ENCODE measurements at places on chromosomes 12 and 14.

DNA sequence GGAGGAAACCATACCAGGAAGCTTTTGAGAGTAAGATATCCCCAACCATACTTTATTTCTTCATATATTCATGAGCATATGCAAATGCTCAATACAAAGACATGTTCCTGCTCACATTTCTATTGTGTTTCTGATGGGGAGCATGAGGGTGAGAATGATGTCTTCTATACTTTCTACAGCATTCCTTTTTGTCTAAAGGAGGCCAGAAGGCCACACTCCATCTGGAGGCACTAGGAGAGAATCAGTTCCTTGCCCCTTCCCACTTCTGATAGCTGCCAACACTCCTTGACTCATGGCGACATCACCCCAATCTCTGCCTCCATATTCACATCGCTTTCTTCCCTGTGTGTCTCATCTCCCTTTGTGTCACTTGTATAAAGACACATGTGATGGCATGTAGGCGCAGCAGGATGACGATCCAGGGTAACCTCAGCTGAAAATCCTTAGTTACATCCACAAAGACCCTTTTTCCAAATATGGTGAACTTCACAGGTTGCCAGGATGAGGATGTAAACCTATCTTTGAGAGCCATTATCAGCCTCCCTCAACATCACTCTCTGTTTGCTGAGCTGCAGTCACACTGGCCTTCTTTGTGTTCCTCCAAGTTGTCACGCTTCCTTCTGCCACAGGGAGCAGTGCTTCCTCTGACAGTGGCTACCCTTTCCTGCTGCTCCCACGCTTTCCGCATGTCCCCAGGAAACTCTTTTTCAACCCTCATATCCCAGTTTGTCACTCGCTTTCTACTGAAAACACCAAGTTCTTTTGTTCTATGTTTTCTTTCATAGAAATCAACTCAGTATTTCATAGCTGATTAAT is 96.9 kb downstream of the STXBP6 start:
- H3K27me3 ChIP-seq, result no peaks in the 10 kb centered on the region
- H3K36me3 ChIP-seq, result no peaks in the 10 kb centered on the region
- no peak overlapping the region for H3K4me3 ChIP-seq
- H3K4me1 ChIP-seq, result no peaks in the 10 kb centered on the region
- no peak overlapping the region for H3K27ac ChIP-seq
- no peak for DNase-seq

GRCh38 chr12:119157978-119158377 is 20.8 kb upstream of the HSPB8 start:
- H3K4me1 ChIP-seq, result no peaks in the 10 kb centered on the region
- no peaks in the 10 kb centered on the region for H3K36me3 ChIP-seq
- no peak for DNase-seq

DNA sequence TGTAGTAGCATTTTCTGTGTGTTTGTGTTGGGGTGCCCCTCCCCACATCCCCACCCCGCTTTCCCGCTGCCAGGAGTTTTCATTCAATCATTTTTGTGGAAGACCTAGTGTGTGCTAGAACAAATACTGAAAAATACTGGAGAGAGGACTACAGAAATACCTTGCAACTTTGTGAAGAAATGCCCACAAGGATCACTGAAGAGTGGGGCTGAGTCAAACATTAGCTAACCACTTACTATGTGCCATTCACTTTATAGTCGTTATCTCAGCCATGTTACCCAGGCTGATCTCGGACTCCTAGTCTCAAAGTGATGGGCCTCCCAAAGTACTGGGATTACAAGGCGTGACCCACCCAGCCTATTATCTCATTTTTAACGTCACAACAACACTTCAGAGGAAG is 559 bp upstream of the LMBR1L start:
- H3K36me3 ChIP-seq, result peaks cover 6% of the 10 kb centered on the region
- H3K27me3 ChIP-seq, result no peaks in the 10 kb centered on the region
- peak overlapping the region; percentile 88 for H3K27ac ChIP-seq
- peaks cover 22% of the 10 kb centered on the region for H3K4me1 ChIP-seq
- peak overlapping the region; percentile 92 for H3K4me3 ChIP-seq
- no peak for DNase-seq

GRCh38 chr14:72420749-72421474 is 473.0 kb downstream of the DPF3 start:
- H3K4me1 ChIP-seq, result no peaks in the 10 kb centered on the region
- H3K4me3 ChIP-seq, result no peak overlapping the region
- DNase-seq, result peak; percentile 55
- no peak overlapping the region for H3K27ac ChIP-seq
- no peaks in the 10 kb centered on the region for H3K27me3 ChIP-seq

GRCh38 chr12:32257695-32258496 is 141.5 kb upstream of the FGD4 start:
- H3K36me3 ChIP-seq, result no peaks in the 10 kb centered on the region
- no peaks in the 10 kb centered on the region for H3K27me3 ChIP-seq
- H3K4me3 ChIP-seq, result no peak overlapping the region
- no peak for DNase-seq
- no peak overlapping the region for H3K27ac ChIP-seq
- H3K4me1 ChIP-seq, result no peaks in the 10 kb centered on the region

DNA sequence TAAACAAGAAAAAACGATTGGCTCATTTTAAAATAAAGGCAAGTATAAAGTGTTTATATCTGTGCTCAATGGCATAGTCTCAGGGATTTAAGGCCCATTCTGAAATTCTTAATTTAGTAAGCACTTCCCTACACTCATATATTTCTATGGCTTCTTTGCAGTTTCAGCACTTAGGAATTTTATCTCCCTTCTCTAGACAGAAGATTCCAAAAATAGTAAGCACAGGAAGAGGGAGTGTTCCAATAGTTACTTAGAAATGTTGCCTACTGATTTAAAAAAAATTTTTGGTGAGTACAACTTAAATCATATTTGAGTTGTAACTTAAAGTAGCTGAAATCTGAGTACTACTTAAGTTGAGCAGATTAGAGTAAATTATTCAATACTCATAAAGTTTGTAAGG is 19.8 kb downstream of the INSM2 start:
- no peak overlapping the region for H3K27ac ChIP-seq
- H3K4me3 ChIP-seq, result no peak overlapping the region
- no peak for DNase-seq
- no peaks in the 10 kb centered on the region for H3K4me1 ChIP-seq
- H3K27me3 ChIP-seq, result no peaks in the 10 kb centered on the region

- H3K27ac ChIP-seq, result no peak overlapping the region
- no peaks in the 10 kb centered on the region for H3K36me3 ChIP-seq
- H3K4me3 ChIP-seq, result no peak overlapping the region
- no peak for DNase-seq
These were observed 77.0 kb downstream of the SEC23A start for GRCh38 chr14:39025810-39026627.

- H3K36me3 ChIP-seq, result no peaks in the 10 kb centered on the region
- no peak overlapping the region for H3K4me3 ChIP-seq
- no peak for DNase-seq
- no peak overlapping the region for H3K27ac ChIP-seq
These were observed 3.8 kb downstream of the SETD3 start for GRCh38 chr14:99476864-99477263.

DNA sequence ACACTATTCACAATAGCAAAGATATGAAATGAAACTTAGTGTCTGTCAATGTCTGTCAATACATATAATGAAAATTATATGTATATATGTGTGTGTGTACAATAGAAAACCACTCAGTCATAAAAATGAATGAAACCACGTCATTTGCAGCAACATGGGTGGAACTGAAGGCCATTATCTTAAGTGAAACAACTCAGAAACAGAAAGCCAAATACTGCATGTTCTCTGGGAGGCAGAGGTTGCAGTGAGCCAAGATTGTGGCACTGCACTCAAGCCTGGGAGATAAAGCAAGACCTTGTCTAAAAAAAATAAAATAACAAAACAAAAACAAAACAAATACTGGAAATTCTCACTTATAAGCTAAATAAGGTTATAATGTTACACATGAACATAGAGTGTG is 16.7 kb upstream of the E2F7 start:
- no peaks in the 10 kb centered on the region for H3K27me3 ChIP-seq
- H3K36me3 ChIP-seq, result no peaks in the 10 kb centered on the region
- DNase-seq, result no peak
- H3K4me1 ChIP-seq, result no peaks in the 10 kb centered on the region
- no peak overlapping the region for H3K4me3 ChIP-seq

GRCh38 chr12:124621296-124621660 is 53.9 kb upstream of the NCOR2 start:
- H3K4me3 ChIP-seq, result no peak overlapping the region
- no peaks in the 10 kb centered on the region for H3K4me1 ChIP-seq
- no peaks in the 10 kb centered on the region for H3K27me3 ChIP-seq
- no peak overlapping the region for H3K27ac ChIP-seq

DNA sequence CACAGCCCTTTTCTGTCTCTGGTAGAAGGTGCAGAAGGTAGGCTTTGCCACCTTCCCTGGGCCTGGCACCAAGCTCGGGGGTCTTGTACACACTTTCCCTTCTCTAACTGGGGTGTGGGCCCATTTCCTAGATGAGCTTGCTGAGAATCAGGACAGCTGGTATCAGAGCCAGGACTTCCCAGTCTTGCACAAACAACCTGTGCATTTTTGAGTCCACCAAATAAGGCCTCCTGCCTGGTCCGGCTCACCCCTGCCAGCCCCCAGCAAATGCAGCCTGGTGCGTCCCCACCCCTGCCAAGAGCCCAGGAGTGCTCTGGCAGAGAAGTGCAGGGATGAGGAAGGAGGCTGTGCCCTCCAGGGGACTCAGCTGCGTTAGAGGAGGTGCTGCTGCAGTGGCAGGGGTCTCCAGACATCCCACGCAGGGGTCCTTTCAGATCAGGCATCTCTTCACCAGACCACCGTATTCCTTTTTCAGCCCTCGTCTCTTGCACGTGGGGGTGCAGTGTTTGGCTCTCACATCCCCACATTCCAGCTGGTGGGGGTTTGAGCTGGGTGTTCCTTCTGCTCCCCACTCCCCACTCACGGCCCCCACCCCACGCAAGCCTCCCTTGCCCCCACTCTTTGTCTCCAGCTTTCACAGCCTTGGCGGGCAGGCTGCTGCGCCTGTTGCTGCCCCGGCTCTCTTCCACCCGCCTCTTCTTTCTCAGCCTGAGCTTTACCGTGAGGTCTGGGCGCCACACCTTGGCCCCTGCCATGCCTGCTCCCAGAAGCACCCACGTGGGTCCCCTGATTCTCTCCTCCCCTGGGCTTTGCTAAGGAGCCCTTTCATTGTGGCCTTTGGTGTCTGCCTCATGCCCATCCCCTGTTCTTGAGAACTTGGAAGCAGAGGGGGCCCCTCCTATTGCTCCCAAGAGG is 32.3 kb downstream of the MEG3 start:
- no peaks in the 10 kb centered on the region for H3K4me1 ChIP-seq
- H3K4me3 ChIP-seq, result no peak overlapping the region
- H3K36me3 ChIP-seq, result no peaks in the 10 kb centered on the region
- no peaks in the 10 kb centered on the region for H3K27me3 ChIP-seq
- no peak for DNase-seq

DNA sequence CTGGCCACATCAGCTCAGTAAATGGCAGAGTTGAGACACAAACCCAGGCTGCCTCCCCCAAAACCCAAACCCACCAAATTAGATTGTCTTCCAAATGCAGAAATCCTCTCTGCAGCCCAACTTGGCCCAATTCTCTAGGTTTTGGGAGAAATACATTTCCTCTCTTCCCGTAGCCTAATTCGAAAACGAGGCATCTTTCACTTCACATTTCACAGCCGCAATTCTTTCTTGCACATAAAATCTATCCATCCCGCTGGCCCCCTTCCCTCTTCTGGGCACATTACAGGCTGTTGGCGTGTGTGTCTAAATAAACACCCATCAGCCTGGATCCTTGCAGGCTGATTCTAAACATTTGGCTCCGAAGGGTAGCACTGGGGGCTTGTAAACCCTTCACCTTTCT is 83.8 kb upstream of the VRK1 start:
- H3K27ac ChIP-seq, result no peak overlapping the region
- DNase-seq, result no peak
- H3K36me3 ChIP-seq, result no peaks in the 10 kb centered on the region
- H3K27me3 ChIP-seq, result no peaks in the 10 kb centered on the region
- no peak overlapping the region for H3K4me3 ChIP-seq

GRCh38 chr14:68979722-68980451 is 785 bp upstream of the ACTN1 start:
- H3K27ac ChIP-seq, result no peak overlapping the region
- no peaks in the 10 kb centered on the region for H3K27me3 ChIP-seq
- H3K36me3 ChIP-seq, result no peaks in the 10 kb centered on the region
- peaks cover 22% of the 10 kb centered on the region for H3K4me1 ChIP-seq

GRCh38 chr14:103593577-103593976 is 30.8 kb downstream of the COA8 start:
- no peak overlapping the region for H3K27ac ChIP-seq
- no peak overlapping the region for H3K4me3 ChIP-seq
- no peak for DNase-seq
- H3K27me3 ChIP-seq, result no peaks in the 10 kb centered on the region
- no peaks in the 10 kb centered on the region for H3K36me3 ChIP-seq
- H3K4me1 ChIP-seq, result no peaks in the 10 kb centered on the region

DNA sequence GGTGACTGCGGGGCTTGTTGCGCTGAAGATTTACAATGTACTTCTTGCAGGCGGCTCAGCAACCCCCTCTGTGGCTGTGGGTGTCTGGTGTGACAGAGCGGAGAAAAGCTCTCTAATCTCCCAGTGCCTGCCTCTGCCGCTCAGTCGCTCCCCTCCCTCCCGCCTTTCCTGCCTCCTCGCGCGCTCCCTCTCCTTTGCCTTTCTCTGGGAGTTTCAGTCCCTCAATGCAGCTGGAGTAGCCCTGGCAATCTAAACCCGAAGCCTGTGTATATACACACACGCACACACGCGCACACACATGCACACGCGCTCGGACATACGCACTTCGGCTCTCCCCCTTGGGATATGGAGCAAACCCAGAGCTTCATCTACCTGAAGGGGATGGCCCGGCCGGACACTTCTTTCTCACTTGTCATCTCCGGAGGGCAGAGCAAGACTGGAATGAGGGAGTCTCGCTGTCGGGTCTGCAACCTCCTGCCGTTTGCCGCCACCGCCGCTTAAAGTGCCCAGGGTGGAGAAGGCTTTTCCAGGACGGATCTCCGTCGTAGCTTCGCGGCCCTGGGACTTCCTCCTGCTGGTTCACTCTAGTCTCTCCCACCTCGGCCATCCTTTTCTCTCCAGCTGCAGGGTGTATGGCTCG is 599 bp upstream of the TRHDE start:
- no peaks in the 10 kb centered on the region for H3K36me3 ChIP-seq
- no peak overlapping the region for H3K4me3 ChIP-seq
- no peak overlapping the region for H3K27ac ChIP-seq
- DNase-seq, result no peak

- DNase-seq, result no peak
- H3K27me3 ChIP-seq, result no peaks in the 10 kb centered on the region
These were observed 37.3 kb downstream of the LTBP2 start for GRCh38 chr14:74574706-74575105.

DNA sequence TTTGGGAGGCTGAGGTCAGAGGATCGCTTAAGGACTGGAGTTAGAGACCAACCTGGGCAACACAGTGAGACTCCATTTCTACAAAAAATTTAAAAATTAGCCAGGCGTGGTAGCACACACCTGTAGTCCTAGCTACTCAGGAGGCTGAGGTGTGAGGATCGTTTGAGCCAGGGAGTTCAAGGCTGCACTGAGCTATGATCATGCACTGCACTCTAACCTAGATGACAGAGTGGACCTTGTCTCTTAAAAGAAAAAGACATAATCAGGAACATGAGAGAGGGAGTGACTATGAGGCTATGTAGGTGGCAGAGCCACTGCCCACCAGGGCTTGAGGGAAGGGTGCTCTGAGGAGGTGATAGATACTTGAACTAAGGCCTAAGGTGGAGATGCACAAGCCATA is 49.2 kb upstream of the PLXNC1 start:
- H3K27ac ChIP-seq, result no peak overlapping the region
- H3K4me1 ChIP-seq, result peaks cover 10% of the 10 kb centered on the region
- H3K36me3 ChIP-seq, result no peaks in the 10 kb centered on the region
- H3K4me3 ChIP-seq, result no peak overlapping the region
- DNase-seq, result no peak
- no peaks in the 10 kb centered on the region for H3K27me3 ChIP-seq
